ENCODE measurements at places on chromosomes 6 and 20. TPM values are rescaled to one million over a fixed set of nuclear protein-coding genes. Genes with fewer than 3 reads are reported as not detected.

- peak; percentile 65 for DNase-seq
These were observed at the start of gene ABRACL for GRCh38 chr6:139028658-139029469. TSS of gene ABRACL (plus strand) at chr6:139028745. CDS start at chr6:139034161, 5,416 bp downstream.

- DNase-seq, result no peak
These were observed 57.5 kb downstream of the HIVEP2 start for GRCh38 chr6:142887517-142887916.

DNA sequence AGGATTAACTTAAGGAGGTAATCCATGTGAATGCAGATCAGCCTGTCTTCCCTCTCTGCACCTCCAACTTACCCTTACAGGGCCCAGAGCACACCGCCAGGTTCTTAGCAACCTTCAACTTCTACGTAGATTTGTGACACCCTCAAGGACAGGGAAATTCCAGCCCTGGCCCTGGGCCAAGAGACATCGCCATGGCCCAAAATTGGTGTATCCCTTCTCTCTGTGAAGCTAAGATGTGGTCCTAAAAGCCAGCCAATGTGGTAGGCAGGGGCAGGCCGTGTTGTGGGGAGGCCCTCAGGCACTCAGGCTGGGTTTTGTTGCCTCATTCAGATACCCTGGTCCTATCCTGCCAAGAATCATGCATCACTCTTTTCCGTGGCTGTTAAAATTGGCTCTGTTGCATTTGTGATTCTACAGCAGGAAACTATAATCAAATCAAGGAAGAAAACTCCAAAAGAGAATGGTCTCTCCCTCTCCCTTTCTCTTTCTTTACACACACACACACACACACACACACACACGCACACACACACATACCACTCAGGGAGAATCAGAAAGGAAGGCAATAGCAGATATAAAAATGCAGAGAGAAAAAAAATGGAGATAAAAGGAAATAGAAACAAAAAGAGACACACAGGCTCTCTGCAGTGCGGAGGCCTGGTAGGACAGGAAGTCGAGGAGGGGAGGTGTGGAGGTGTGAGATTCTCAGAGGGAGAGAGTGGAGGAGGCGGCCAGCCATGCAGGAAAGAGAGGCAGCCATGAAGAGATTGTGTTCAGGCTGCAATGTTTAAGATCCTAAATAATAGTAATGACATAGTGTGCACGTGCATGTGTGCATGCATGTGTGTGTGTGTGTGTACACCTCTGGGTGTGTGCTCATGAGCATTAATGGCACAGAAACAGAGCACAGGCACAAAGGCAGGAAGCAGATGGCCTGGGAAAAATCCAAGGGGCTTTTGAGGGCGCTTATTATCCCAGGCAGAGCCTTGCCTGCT lies 201.8 kb upstream of the LRFN2 start:
- no peak for DNase-seq

DNA sequence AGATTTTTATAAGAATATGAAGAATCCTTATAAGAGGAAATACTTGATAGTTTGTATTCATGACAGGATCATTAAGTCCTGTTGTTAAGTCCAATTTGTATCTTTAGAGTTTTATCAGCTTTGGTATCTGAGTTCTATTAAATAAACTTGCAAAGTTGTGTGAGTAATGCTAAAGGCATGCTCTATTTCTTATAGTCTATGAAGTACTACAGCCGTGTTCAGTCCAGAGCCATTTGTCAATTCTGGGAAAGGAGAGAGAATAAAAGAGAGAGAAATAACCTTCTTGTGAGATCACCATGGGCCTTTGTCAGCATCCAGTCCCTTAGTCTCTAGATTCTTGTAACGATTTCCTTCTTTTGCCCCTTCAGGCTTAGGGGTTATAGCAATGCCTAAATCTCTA lies 181.2 kb upstream of the POU3F2 start:
- DNase-seq, result no peak

- no peak for DNase-seq
These were observed 9.9 kb downstream of the ZBTB24 start for GRCh38 chr6:109473120-109473519.

The ZNF341 gene
- total RNA-seq, result 2.4 TPM

The RNF8 gene
- 24.1 TPM for total RNA-seq

Measured in frontal cortex (tissue), 4 donors.